Islet precursor cell (in vitro differentiated cells): ENCODE measurements at places on chromosomes 1 and 21.

DNA sequence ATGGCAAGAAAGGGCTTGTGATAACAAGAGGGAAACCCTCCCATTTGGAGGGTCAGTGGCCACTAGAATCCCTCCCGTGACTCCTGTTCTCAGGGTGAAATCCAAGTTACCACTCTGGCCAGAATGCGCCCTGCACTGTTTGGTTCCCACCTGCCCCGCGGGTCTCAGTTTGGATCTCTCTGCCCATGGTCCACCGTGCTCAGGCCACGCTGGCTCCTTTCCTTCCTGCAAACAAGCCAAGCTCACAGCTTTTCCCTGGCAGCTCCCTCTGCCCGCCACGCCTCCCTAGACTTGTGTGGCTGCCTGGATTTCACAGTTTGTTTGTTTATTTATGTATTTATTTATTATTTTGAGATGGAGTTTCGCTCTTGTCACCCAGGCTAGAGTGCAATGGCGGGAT lies 179.5 kb upstream of the VAMP3 start:
- DNase-seq: no peak

DNA sequence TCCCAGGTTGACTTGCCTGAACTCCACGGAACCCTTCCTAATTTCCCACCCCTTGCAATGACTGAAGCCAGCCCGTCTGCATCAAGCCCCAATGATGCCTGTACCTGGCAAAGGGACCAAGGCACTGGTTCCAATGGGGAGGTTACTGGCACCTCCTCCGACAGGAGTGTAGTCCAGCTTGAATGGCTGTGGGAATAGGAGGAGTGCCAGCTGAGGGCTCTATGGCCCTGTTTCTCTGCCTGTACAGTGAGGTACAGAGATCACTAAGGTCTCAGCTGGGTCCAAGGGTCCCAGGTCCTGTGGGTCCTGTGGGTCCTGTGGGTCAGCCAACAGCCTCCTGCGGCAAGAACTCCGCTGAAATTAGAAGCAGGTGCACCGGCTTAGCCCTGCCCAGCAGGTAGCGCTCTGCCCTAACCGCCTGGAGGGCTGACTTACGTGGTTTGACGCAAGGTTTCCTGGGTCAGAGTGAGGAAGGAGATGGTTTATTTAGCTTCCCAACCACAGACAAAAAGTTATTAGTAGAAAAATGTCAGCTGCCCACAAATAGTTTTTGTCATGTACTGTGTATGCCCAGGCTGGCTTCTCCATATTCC lies 9.9 kb upstream of the SPRR4 start:
- no peak for DNase-seq

DNA sequence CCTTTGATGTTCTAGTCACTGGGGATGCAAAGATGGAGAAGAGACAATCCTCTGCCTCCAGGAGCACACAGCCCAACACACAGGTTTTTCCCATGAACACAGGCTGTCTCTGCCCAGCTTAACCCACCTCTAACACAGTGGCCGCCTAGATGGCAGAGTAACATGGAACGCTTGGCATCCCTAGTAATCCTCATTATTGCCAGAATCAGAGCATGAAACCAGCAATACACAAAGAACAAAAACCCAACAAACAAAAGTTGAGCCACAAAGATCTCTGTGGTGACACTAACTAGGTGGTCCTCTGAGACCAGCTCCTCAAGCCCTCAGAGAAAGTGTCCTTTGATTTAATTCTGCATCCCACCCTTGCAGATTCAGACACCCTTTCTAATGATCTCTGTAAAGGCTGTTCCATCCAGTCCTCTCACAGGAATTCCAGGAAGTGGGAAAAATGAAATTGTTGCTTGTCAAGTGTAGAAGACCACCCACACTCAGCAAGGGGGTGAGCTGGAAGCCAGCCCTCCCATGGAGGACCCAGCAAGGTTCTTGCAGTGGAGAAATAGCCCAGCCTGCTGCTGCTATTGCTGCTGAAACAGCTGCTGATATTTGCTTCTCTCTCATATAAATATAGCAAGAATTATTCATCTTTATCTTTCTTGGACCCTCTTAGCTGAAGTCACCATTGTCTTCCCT lies 7.4 kb upstream of the ATP2B4 start:
- no peak for DNase-seq

GRCh38 chr1:10451287-10451686 lies 1.5 kb downstream of the CORT start:
- DNase-seq: peak; percentile 67

DNA sequence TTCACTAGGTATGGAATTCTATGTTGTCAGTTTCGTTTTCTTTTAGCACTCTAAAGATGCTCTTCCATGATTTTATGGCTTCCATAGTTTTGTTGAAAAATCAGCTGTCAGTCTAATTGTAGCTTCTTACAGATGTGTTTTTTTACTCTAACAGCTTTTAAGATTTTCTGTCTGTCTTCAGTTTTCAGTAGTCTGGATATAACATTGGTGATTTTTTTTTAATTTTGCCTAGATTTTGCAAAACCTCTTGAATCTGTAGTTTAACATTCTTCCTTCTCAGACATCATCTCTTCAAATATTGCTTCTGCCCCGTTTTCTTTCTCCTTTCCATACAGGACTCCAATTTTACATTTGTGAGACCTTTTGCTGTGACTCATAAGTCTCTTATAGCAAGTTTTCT lies 17.9 kb upstream of the DYRK1A start:
- no peak for DNase-seq

GRCh38 chr1:25360596-25361581 lies 22.8 kb downstream of the TMEM50A start:
- DNase-seq: peak; percentile 71

DNA sequence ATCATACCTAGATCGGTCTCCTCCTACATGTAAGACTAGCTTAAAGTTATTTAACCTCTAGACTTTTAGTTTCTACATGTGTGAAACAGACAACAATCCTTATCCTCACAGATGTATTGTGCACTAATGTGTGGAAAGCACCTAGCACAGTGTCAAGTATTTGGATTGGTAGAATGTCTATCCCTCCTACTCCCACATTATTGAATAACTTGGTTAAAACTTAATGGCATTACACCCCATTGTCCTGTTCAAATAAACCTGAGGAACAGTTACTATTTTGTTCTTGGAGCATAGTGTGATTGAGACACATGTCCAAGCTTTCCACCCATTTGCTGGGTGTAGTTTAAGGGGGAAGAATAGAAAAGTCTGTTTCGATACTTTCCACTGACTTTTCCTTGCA lies 208.8 kb upstream of the JUN start:
- peak; percentile 2 for DNase-seq

- no peak for DNase-seq
Measured at GRCh38 chr1:98119796-98120195, 199.0 kb upstream of the DPYD start.

DNA sequence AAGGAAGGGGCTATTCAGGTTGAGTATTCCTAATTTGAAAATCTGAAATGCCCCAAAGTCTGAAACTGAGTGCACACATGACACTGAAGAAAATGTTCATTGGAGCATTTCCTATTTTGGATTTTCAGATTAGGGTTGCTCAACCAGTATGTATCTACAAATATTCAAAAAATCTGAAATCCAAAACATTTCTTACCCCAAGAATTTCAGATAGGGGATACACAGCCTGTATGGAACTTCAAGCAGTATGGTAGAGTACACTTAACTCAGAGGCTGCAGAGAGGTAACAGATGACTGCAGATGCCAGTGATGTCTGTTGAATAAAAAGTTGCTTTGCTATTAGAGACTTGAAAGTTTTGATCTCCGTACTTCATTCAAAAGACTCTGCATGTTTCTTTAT lies 19.0 kb downstream of the YTHDF2 start:
- DNase-seq: no peak

- DNase-seq: no peak
Measured at GRCh38 chr1:198649232-198649967, 10.6 kb downstream of the PTPRC start.

DNA sequence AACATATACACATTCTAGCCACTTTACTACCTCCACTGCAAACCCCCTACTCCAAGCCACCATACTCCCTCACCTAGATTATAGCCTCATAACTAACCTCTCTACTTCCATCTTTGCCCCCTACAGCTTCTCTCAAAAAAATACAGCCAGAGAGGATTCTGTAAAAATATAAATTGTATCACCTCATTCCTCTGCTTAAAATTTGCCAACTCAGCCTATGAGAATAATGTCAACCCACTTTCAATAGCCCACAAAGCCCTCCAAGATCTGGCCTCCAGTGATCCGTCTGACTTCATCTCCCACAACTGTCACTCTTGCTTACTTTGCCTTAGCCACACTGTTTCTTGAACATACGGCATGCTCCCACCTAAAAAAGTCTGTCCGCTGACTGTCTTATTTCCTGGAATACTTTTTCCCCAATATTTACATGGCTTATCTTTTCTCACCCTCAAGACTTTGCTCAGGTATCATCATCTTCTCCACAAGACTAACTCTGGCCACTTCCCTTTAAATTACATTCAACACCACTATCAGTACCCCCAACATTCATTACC lies 21.5 kb downstream of the NME7 start:
- no peak for DNase-seq
